ENCODE measurements at places on chromosomes 1 and 21. TPM values are rescaled to one million over a fixed set of nuclear protein-coding genes. Genes with fewer than 3 reads are reported as not detected.

DNA sequence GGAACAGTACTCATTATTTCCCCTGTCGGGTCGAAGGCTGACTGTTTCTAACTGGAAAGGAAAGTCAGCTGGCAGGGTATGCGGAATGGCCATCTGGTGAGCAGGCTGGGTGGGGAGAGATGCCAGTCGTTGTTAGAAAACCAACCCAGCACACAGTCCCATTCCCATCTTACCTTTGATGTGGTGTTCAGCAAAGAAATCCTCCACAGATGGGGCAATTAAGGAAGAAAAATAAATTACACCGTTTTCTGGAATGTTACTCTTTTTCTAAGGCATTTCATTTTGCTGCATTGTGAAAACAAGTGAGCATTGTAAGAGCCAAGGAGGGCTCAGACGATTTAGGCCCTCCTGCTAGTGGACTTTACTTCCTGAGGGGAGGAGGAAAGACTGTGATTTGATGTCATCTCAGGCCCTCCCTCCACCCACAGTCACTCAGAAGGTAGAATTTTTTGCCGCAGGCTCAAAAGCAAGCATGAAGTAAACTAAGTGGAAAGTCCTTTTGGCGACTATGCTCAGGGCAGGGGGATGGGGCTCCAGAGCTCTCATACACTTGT, at the start of gene SLC16A4:
Gene SLC16A4 (minus strand): TSS at position 335 of the 554 bp plus-strand sequence. CDS start 1,703 bp downstream, outside the sequence.
- no peak for DNase-seq

DNA sequence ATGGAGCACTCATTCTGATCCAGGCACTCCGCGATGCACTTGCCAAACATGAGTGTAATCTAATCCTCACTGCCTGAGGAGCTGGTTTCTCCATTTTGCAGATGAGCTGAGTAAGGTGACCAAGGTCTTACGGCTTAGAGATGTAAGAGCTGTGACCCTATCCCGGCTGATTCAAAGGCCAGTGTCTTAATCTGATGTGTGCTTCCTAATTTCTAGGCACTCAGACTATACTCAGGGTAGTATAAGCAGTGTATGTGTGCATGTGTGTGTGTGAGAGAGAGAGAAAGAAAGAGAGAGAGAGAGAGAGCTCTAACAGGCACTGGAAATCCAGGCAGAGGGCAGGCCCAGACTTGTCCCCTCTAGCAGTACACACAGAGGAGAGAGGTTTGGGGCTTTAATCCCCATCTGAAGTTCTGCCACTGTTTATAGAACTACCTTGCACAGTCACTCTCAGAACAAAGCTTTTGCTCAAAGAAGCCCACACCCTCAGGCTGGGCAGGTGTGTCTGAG, 188.2 kb downstream of the ZBTB18 start:
- DNase-seq: no peak

The PPIAL4G gene
- total RNA-seq: not detected

DNA sequence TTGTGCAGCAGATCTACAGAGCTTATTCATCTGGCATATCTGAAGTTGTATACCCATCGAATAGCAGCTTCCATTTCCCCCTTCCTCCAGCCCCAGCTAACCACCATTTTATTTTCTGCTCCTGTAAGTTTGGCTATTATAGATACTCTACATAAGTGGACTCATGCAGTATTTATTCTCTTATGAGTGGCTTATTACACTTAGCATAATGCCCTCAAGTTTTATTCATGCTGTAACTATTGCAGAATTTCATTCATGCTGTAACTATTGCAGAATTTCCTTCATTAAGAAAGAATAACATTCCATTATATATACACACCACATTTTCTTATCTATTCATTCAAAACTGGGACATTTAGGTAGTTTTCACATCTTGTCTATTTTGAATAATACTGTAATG, 30.5 kb upstream of the IFI16 start:
- no peak for DNase-seq

The KRTAP19-3 gene
- total RNA-seq: not detected

DNA sequence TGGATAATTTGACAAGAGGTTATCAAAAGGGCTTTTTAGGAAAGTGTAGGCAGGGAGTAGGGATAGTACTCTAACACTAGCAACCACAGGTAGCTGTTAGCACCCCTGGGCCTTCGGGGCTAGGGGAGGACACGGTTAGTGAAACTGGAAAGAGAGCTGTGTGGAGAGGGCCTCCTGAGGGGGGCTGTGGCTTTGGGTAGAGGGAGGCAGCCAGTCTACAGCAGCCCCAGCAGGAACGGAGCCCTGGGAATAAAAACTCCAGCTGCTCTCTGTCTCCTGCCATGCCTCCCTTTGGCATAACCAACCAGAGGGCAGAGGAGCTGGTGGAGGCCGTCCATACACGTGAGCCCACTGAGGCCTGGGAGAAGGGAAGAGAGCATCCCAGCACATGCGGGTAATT, 223.2 kb downstream of the FOXD2 start:
- DNase-seq: no peak

The OLFM3 gene
- total RNA-seq: not detected

DNA sequence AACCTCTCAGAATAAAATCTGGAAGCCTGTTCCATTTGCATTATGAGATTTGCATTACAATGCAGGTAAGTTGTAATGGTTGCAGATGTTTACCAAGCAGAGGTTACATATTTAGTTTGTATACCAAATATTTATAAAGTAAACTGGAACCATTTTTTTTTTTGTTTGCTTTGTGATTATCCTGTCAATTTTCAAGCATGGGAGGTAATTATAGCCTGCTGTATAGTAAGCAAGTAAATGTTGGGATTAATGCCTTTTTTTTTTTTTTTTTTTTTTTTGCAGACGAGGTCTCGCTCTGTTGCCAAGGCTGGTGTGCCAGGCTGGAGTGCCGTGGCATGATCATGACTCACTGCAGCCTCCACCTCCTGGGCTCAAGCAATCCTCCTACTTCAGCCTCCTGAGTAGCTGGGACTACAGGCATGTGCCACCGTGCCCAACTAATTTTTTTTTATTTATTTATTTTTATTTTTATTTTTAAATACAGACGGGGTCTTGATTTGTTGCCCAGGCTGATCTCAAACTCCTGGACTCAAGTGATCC, 21.0 kb downstream of the NFYC start:
- DNase-seq: no peak

- no peak for DNase-seq
These were observed 139.1 kb downstream of the FMN2 start for GRCh38 chr1:240230816-240231215.

- no peak for DNase-seq
These were observed 192.0 kb upstream of the JUN start for GRCh38 chr1:58975888-58976287.

DNA sequence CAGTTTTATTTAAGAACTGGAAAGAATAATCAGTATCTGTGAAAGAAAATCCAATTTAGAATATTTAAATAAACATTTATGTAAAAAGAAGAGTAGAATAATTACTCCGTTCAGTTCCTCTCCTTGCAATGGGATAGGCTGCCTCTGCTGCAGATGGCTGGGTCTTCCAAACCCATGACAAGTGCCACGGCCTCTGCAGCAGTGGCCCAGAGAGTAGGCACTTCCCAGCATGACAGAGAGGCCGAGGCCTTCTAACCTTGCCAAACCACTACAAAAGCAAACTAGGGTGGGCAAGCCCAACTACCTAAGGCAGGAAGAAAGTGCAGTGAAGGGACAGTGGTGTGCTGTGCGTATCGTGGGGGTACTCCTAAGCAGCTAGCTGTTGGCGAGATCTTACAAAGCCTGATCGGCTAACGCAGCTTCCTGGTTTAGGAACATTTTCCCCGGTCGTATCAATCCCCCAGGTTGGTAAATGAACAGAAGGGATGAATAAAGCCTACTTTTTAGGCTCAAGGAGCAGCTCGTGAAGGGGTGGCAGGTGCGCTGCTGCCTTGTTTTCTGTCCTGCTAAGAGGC, 14.5 kb downstream of the ICMT start:
- no peak for DNase-seq

DNA sequence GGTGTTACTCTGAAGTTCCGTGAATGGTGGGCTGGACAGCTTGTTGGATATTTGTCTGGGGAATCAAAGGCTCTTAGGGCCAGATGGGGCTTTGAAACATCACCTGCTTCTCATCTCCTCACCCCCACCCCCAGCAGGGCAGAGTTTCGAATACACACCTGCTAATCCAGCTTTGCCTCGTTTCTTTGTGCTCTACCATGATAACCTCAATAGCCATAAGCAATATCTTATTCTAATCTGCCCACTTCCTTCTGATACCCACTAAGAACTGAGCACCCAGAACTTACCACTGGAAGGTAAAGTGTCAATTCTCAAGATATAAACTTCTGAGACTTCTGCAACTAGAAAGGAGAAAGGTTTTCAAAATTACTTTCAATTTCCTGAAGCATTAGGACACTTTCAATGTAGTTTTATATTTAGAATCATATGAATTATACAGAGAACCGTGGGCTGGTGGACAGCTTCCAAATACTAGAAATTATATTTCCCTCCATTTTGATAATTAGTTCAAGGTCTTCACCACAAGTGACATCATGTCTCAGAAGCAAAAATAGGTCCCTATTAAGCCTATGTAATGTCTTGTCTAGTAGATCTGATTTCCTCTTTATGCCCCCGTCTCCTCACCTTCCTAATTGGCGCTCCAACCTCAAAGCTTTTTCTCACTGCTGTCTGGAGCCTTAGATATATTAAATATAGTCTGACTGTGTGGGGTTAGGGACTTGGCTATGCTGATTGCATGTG, 64.4 kb upstream of the NEK2 start:
- DNase-seq: no peak

DNA sequence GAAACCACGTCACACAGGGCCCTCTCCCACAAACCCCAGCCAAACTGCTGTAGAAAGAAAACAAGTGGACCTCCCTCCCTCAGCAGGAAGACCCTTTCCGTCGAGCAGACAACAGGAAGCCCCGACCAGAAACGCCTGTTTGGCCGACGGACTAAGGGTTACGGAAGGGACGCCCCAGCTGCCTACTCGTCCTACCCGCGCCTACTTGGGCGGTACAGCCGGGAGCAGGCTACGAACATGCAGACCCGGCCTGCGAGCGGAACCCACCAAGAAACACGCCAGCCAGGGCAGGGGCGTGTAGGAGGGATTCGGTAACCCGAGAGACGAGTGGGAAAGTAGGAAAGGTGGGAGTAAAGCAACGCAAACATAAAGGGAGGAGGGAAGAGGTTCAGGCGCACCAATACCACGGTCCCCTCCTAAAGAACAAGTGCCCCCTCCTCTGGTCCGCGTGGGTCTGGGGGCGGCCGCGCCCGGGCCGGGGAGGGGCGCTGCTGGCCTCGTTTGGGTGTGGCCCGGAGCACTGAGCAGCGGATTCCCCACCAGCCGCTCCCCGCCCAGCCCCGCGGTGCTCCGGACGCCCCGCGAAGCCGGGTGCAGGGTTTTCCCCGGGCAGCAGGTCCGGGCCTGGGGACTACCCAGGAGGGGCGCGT, 450 bp downstream of the S100A10 start:
- no peak for DNase-seq

- DNase-seq: no peak
These were observed 132.2 kb downstream of the UBE2U start for GRCh38 chr1:64335636-64336035.

The IL20 gene
- not detected for total RNA-seq

The COP1 gene
- 28.0 TPM for total RNA-seq

The SPOCD1 gene
- 16.4 TPM for total RNA-seq

- DNase-seq: peak; percentile 36
These were observed 1232.1 kb downstream of the MRPL39 start for GRCh38 chr21:24375201-24375600.

DNA sequence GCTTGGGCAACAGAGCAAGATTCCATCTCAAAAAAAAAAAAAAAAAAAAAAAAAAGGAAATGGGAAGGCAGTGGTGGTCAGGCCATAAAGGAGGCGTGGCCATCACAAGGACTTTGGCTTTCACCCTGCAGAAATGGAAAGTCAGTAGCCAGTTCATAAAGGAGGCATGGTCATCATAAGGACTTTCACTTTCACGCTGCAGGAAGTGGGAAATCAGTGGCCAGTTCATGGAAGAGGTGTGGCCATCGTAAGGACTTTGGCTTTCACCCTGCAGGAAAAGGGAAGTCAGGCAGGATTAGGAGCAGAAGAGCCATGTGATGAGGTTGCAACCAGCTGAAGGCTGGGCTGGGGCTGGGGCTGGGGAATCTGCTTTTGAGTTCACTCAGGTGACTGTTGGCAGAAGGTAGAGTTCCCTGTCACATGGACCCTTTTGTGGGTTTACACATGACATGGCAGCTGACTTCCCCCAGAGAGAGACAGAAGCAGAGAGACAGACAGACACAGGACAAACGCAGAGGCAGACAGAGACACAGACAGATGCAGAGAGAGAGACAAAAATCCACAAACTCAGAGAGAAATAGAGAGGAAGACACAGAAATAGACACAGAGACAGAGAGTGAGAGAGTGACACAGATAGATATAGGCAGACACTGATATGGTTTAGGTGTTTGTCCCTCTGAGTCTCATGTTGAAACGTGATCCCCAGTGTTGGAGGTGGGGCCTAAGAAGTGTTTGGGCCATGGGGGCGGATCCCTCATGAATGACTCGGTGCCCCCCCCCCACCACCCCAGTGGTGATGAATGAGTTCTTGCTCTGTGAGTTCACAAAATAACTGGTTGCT, 263.9 kb upstream of the KAZN start:
- DNase-seq: no peak

The CNKSR1 gene
- 0.26 TPM for total RNA-seq

- no peak for DNase-seq
These were observed 653 bp upstream of the IFFO2 start for GRCh38 chr1:18957136-18957521.

DNA sequence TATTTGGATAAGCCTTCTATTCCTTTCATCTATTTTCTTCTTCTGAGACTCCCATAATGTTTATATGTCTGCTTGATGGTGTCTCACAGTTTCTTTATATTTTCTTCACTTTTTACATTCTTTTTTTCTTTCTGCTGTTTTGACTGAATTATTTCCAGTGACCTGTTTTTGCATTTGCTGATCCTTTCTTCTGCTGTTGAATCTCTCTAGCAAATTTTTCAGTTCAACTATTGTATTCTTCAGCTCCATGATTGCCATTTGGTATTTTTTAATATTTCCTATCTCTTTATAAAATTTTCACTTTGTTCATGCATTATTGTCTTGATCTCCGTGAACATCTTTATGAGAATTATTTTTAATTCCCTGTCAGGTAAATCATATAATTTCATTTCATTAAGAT, 122.3 kb upstream of the ST6GALNAC5 start:
- DNase-seq: no peak

The ZMYND12 gene
- total RNA-seq: not detected

DNA sequence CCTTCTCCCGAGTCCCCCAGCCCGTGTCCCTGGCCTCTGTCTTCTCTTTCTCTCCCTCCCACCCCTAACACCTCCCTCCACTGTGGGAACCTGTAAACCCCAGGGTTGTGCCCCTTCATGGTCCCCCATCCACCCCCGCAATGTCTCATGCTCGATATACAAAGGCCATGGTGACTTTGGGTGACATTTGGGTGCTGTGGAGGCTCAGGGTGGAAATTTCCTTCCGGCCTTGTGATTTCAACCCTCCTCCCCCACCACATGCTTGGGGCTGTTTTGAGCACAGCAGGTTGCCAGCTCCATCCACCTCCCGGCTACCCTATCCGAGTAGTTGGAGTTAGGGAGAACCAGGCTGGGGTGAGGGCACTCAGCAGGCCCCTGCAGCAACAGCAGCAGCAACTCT, 25.7 kb upstream of the VPS13D start:
- no peak for DNase-seq

DNA sequence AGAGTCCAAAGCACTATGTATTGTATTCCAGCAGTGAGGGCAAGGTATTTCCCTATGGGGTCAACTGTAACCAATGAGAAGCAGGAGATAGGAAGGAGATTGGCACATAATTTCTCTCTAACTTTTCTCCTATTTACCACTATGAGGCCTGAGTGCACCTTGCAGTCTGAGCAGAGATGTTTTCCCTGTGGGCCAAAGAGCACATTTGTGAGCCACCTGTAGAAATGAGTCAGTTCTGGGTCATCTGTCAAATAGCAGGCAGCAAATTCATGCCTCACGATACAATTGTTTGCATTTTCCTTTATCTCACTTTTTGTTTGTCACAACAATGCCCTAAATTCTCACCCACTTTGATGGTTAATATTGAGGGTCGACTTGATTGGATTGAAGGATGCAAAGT, 547.2 kb upstream of the NCAM2 start:
- peak; percentile 61 for DNase-seq
